ENCODE measurements at places on chromosomes 12 and 14.
A peak's percentile ranks its signal among the peaks of the same experiment; 100 is the strongest.

DNA sequence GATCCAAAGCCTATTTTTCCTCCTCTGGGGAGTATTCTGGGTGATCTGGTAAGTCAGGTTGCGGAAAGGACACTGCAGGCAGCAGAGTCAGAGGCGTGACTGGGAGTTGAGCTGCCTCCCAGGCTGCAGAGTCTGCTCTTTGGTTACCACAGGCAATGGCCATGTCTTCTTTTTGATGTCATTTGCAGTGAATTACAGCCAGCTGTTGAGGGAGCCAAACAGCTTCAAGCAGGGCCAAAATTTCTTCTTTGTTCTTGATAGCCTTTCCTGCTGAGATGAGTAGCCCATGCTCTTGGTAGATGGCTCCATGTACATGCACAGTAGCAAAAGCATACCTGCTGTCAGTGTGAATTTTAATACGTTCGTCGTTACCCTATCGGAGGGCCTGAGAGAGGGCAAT, 116.6 kb upstream of the PZP start:
- DNase-seq, result no peak

DNA sequence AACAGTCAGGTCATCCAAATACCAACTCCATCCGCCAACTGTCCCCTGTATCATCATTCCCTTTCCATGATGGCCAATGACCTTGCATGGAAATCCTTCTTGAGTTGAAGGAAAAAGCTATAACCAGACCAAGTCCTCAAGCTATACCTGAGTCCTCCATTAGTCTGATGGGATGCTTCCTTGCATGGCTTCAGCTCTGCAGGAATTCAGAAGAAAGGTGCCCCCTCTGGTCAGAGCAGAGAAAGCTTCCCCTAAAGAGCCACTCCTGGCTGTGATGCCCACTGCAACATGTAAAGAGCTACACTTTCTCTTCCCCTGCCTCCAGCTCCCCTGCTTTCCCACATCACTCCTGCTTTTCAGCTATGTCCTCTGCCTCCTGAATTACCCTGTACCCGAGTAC, 43.1 kb upstream of the FKBP4 start:
- no peak for DNase-seq

DNA sequence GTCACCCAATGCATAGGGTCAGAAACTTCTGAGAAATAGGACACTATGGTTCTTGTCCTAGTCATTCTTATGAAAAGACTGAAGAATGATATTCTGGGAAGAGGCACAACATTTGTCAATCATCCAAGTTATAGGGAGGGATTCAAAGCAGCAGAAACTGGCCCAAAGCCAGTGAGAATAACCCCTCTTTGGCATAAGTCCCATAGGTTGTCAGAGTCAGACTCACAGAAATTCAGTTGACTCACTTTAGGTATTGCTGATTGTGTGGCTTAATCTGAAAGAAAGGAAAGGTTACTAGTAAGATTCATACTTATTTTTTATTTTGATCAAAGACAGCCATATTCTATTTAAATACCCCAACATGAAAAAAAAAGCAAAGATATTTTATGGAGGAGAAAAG, 151.0 kb downstream of the SRGAP1 start:
- DNase-seq, result peak; percentile 65

DNA sequence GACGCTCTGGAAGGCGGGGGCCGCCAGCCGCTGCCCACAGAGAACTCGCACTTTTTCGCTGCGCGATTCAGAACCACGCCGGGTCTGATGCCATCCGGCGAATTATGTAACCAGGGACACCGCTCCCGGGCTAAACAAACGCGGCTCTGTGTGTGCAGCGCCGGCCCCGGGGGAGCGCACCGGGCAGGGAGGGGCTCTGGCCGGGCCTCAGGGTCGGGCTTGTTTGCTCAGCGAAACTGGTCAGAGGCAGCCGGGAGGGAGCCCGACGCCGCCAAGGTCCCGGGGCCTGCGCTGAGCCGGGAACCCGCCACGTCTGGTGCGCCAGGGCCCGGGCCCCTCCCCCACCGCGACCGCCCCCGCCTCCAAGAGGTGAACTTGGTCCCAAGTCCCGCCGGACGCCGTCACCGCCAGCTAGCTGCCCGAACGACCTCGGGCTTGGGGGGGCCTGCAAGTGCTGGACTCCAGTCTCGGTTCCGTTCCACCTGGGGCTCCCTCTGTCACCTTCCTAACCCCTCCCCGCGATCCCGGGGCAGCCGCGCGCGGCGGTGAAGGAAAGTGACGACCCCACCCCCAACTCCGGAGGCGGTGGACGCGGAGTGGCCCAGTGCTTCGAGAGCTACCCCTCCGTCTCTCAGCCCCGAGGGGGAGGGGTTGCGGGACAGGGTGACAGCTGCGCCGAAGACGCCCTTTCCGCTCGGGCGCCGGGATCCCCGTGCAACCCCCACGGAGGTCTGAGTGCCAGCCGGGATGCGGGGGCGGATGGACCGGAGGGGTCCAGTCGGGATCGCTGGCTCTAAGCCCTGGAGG, 848 bp downstream of the CTDSP2 start:
- DNase-seq, result peak; percentile 63

DNA sequence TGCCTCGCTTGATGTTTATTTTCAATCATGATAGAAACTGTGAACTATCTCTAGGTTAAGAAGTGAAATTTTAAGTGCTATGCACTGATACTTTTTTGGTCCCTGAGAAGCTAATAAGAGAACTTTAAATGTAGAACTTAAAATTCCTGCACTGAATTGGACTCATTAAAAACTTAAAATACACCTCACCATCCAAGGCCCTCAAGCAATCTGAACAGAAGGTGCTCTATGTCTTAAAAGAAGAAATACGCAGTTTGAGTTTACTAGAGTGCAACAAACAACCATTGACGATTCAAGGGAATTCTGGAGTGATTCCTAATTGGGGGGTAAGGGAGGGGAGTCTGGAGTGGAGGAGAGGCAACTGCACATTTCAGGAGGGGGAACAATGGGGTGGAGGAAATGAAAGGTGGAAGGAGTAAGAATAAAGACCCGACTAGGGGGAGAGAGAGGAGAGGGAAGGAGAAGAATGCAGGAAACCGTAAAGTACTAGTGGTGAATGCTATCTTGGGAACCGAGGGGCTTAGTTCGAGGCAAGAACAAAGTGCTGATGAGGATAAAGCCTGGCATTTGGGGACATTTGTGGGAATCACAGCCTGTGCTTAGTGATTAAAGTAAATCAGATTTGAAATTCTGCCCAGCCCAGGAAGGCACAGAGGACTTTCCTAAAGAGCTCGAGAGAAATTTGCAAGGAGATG, 389.7 kb downstream of the AACS start:
- no peak for DNase-seq

DNA sequence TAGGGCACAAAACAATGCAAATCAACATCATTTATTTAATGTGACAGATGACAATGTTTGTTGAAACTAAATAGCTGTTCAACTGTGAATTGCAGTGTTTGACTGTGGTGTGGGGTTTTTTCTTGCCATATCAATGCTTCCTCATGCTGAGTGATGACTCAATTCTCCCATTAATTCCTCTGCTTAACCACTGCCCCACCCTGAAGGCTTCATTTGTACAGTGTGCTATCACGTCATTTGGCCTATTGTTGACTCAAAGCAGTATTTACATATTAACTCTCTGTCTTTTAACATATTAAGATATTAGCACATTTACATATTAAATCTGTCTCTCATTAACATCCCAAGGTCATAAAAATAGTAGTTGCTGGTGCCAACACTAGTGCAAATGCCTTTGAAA, 164.8 kb upstream of the NRXN3 start:
- peak; percentile 92 for DNase-seq

DNA sequence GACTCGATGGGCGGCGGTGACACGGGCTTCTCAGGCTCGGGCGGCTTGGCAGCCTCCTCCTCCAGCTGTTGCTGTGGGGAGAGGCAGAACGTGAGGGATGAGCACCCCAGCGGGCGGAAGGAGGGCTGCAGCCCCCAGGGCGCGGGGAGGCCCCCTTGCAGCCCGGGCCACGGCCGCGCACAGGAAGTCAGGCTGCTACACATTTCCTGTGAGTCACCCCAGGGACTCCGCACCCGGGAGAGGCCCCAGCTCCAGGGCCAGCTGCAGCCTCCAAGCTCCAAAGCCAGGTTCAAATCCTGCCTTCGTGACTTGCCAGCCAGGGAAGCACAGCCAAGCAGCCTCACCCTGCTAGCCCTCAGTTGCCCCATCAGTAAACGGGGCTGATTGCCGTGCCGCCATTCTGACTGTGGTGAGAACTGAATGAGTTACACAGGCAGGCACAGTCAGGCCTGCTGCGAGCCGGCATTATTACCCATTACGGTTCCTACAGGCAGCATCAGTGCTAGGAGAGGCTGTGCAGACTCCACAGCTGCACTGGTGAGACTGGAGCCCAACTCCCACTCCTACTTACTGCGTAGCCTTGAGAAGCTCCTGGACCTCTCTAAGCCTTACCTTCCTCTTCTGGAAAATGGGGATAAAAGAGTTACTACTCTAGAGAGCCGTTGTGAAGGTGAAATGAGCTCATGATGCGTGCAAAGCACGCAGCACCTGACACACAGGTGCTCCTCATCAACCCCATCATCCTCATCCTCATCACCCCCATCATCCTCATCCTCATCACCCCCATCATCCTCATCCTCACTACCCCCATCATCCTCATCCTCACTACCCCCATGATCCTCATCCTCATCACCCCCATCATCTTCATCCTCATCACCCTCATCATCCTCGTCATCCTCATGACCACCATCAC, 100.9 kb downstream of the NCOR2 start:
- DNase-seq, result no peak

DNA sequence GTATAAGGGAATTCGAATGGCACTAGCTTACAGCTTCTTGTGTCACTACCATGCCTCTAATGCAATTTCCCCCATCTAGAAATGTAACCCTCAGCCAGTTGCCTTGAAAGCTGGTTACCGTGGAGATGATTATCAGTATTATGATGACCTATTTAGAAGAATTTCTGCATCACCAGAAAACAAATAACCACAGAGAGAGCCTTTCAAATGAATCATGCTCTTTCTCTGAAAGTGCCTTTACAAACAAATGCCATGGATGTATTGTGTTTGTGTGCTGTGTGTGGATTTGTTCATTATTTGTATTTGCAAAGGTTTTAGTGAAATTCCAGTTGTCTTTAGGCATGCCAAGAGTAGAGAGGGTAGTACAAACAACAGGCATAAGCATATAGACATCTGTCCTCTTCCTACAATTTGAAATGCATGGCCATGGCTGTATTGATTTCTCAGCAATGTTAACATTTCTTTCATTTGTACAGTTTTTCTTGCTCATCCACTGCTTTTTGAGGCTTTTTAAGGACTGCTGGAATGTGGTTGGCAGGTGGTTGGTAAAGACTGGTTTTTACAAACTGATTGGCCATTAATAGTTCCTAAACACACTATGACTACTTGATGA, 266.5 kb downstream of the PAWR start:
- peak; percentile 97 for DNase-seq

- DNase-seq, result peak; percentile 79
These were observed 107.9 kb downstream of the PTPRQ start for GRCh38 chr12:80551897-80552296.

DNA sequence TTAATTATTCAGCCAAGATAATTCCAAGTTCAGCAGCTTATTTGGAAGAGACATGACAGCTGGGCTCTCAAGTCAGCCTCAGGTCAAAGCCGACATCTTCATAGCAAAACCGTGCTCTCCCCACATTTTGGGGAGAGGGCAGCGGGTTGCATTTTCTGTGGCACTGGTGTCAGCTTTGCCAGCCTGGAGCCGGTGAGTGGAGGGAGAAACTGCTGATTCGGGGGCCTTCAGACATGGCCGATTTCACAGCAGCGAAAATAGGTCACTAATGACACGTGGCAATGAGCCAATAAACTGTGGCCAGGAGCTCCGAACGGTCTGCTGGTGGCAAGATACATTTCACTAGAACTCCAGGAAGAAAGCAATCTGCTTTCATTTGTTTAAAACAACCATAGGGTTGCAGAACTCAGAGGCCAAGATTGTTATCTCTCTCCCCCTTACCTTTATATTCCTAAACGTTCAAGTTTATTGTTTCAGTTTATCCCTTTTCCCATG, 173.2 kb downstream of the CAND1 start:
- peak; percentile 69 for DNase-seq

DNA sequence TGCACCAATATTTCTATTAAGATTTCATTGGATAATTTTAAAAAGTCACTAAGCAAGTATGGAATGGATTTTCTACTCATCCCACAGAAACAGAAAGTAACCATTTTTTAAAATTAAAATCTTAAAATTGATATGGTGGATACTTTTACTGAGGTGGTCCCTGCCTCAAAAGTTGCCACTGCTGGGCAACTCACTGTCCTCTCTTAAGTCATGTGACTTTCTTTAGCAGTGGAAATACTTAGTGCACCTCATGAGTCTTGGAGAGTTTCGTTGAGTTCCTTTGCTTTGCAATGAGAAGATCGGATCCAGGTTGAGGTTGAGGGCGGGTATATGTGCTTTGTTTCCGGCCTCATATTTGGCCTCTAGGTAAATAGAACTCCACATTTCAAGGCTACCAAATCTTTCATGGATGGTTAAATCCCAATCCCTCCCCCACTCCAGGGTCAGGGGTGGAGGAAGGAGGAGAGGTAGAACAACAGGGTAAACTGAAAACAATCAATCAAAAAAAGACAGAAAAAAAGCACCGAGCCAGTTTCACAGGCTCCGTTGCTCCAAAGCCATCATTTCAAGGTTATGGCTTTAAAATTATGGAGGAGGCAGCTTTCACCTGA, 39.5 kb upstream of the DUSP6 start:
- DNase-seq, result no peak

- no peak for DNase-seq
These were observed 30.8 kb downstream of the BBOF1 start for GRCh38 chr14:74049876-74050495.

- DNase-seq, result peak; percentile 96
These were observed 14.4 kb upstream of the MLXIP start for GRCh38 chr12:122064025-122064777.

DNA sequence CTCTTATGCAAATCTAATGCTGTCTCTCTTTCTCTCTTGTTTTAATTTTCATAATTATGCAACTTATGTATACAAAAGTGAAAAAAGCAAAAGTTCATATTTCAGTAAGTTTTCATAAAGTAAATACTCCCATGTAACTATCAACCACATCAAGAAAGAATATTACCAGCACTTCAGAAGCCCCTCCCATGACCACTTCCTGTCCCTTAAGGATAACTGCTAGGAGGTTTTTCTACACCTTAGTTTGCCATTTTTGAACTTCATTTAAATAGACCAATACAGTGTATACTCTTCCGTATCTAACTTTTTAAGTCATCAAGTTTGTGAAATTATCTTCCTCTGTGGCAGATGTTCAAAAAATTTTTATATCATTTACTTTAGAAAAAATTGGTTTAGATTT, 547 bp upstream of the OR4K15 start:
- no peak for DNase-seq

Data from kidney tubule cell (primary cell).